ENCODE measurements at places on chromosomes 4 and X. TPM values are rescaled to one million over a fixed set of nuclear protein-coding genes. Genes with fewer than 3 reads are reported as not detected.

GRCh38 chr4:58679886-58680285 is 1569.7 kb upstream of the IGFBP7 start:
- no peak overlapping the region for H3K27ac ChIP-seq
- H3K4me3 ChIP-seq = no peak overlapping the region
- H3K36me3 ChIP-seq = no peaks in the 10 kb centered on the region
- H3K4me1 ChIP-seq = no peaks in the 10 kb centered on the region
- H3K27me3 ChIP-seq = no peaks in the 10 kb centered on the region
- no peak for DNase-seq

Gene NFXL1
- 15.4 TPM for total RNA-seq

Gene PPP1R3F
- total RNA-seq = 6.8 TPM

DNA sequence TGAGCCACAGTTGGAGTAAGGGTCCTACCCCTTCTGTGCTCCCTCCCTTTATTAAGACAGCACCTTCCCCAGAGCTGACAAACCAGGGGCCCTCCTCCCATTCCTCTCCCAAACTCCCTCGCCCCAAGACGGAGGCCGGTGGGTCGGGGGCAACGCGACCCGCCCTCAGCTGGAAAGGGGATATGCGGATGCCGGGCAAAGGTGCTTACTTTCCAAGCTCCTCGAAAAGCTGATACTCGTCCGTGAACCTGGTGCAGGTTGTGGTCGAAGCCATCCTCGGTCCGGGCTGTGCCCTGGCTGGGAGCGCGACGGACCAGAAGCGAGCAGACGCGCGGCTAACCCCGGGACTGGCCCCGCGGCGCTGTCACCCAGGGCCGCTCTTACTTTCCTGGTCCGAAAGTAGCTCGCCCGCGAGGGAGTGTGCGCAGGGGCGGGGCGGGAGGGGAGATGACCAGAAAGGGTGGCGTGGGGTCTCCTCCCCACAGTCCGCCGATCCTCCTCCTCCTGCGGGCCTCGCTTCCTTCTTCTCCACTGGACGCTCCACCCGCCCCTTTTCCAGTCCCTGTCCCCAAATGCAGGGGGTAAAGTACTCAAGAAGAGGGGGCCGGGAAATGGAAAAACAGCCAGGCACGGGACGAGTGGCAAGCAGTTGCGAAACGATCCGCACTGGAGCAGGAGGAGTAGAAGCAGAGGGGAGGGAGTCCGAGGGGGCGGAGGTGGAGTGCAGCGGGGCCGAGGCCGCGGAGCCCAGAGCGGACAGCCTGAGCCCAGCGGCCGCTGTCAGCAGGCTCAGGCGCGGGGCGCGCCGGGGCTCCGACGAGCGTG is 531 bp downstream of the CAMK2D start:
- H3K4me3 ChIP-seq = peak overlapping the region; percentile 76
- peak; percentile 75 for DNase-seq
- peaks cover 8% of the 10 kb centered on the region for H3K36me3 ChIP-seq
- peak overlapping the region; percentile 93 for H3K27ac ChIP-seq
- H3K4me1 ChIP-seq = peaks cover 35% of the 10 kb centered on the region
- no peaks in the 10 kb centered on the region for H3K27me3 ChIP-seq

GRCh38 chrX:4905576-4905975 is 1192.1 kb upstream of the PRKX start:
- H3K4me3 ChIP-seq = no peak overlapping the region
- H3K4me1 ChIP-seq = no peaks in the 10 kb centered on the region
- DNase-seq = no peak
- H3K36me3 ChIP-seq = no peaks in the 10 kb centered on the region
- no peak overlapping the region for H3K27ac ChIP-seq

DNA sequence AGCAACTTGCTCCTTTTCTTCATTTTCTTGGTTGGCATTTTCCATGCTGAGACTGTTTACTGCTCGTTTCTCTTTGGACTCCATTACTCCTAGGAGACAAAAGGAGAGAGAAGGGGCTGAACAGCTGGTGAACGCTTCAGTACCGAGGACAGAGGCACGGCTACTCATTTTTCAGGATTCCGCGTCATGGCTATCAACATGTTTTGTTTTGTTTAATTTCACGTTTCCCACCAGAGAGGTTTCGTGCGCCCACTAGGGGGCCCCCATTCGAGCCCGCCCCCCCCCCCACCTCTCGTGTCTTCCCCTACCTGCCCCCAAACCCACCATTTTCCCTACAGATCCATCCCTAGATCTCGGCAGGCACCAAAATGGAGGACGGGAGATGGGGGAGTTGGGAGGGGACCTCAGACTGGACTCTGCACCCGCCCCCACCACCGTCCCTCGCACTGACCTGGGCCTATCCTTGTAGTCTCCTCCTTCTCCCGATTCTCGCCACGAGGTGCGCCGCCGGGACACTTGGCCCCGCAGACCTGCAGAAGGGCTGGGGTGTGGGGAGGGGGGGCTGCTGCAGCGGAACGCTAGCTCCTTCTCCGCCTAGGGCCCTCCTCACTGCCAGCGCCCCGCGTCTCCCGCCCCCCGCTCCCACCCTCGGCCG is 653 bp downstream of the BEX1 start:
- no peak overlapping the region for H3K27ac ChIP-seq
- no peak for DNase-seq
- H3K36me3 ChIP-seq = no peaks in the 10 kb centered on the region
- H3K4me3 ChIP-seq = no peak overlapping the region

Gene TMEM156
- 18.6 TPM for total RNA-seq

DNA sequence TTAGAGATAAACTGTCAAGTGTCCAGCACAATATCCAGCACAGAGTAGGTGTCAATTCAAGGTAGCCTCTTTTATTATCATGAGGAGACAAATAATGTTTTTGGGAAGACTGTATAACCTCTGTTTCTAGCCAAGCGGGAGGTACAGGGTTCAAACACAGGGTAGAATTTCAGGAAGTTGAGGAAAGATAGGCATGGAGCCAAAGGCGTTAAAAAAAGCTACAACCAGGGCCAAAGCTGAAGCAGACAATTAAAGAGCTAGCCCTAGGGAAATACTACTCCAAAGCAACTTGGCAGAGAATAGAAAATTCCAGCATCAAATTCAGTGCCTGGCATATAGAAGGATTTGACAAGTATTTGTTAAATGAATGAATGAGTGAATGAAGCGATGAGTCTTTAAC is 40.0 kb upstream of the CASK start:
- H3K27ac ChIP-seq = no peak overlapping the region
- no peaks in the 10 kb centered on the region for H3K27me3 ChIP-seq
- no peaks in the 10 kb centered on the region for H3K36me3 ChIP-seq
- DNase-seq = no peak
- H3K4me1 ChIP-seq = no peaks in the 10 kb centered on the region

GRCh38 chrX:136086521-136086920 is 60.8 kb upstream of the FHL1 start:
- no peak for DNase-seq
- no peaks in the 10 kb centered on the region for H3K4me1 ChIP-seq
- H3K27me3 ChIP-seq = no peaks in the 10 kb centered on the region
- H3K4me3 ChIP-seq = no peak overlapping the region
- H3K27ac ChIP-seq = no peak overlapping the region
- no peaks in the 10 kb centered on the region for H3K36me3 ChIP-seq

DNA sequence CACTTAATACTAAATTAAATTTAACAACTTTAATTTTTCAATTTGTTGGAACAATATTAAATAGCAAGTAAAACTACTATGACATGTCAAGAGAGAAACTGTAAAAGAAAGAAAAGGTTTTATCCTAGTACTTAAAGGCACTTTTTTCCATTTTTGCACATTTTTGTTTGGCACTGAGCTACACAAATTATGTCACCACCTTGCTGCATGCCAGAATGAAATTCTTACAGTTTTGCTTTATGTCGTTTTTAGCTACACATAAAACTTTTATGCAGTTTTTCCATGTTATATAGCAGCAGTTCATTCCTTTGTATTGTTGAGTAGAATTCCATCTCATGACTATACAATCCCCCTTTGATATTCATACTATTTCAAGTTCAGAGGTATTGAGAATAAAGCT is 99.1 kb upstream of the RXFP1 start:
- DNase-seq = no peak
- no peak overlapping the region for H3K27ac ChIP-seq
- H3K4me1 ChIP-seq = no peaks in the 10 kb centered on the region

DNA sequence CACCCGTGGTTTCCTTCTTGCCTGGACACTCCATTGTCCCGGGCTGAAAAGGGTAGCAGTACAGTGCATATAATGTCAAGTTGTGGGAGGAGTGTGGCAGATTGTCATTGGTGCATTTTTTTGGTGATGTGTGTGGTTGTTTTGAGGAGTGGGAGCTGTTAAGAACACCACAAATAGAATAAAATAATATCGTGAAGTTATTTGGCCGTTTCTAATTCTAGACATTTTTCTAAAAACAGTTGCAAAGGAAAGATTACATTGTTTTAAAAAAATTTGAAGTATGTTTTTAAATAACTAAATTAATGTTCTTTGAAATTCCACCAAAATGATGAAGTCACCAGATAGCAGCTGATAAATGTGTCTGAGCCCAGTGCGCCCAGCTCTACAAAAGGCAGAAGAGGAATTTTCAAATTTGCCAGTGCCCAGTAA is 1.3 kb downstream of the PKD2 start:
- H3K4me1 ChIP-seq = peaks cover 32% of the 10 kb centered on the region
- H3K36me3 ChIP-seq = peaks cover 5% of the 10 kb centered on the region
- peak overlapping the region; percentile 97 for H3K4me3 ChIP-seq
- no peak overlapping the region for H3K27ac ChIP-seq

DNA sequence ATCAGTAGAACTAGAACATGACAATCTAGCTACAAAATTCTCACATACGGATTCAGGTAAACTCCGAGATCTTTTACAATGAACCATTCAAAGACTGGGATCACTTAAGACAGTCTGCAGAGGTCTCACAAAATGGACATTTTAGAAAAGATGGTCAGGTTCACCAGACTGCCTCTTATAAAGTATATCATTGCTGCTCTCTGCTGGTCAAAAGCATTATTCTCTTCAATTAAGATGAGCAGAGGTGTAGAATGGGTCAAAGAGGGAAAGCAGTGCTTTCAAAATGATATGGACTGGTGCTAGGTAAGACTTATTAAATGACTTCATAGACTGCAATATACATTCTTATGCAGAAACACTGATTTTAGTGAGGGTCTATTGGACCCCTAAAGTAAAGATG is 434.7 kb downstream of the PACRGL start:
- H3K36me3 ChIP-seq = no peaks in the 10 kb centered on the region
- no peaks in the 10 kb centered on the region for H3K4me1 ChIP-seq
- no peaks in the 10 kb centered on the region for H3K27me3 ChIP-seq
- DNase-seq = no peak

GRCh38 chrX:119488749-119489148 is 20.5 kb downstream of the SLC25A5 start:
- H3K4me1 ChIP-seq = no peaks in the 10 kb centered on the region
- no peak overlapping the region for H3K27ac ChIP-seq
- H3K27me3 ChIP-seq = no peaks in the 10 kb centered on the region
- peak; percentile 51 for DNase-seq
- no peaks in the 10 kb centered on the region for H3K36me3 ChIP-seq

- no peaks in the 10 kb centered on the region for H3K27me3 ChIP-seq
- peak overlapping the region; percentile 88 for H3K27ac ChIP-seq
- peaks cover 26% of the 10 kb centered on the region for H3K36me3 ChIP-seq
- no peak for DNase-seq
Measured at GRCh38 chrX:48476919-48477318, 920 bp downstream of the FTSJ1 start.

Measured in SJSA1 (cell line).